Stimulated activated CD4-positive, alpha-beta T cell treated with anti-CD3 and anti-CD28 coated beads, Interleukin-2, amount 100 ng/mL, for 48 hours (primary cell): ENCODE measurements at places on chromosomes 4 and X.

GRCh38 chr4:186445040-186445439 is 110.3 kb downstream of the MTNR1A start:
- DNase-seq: no peak

DNA sequence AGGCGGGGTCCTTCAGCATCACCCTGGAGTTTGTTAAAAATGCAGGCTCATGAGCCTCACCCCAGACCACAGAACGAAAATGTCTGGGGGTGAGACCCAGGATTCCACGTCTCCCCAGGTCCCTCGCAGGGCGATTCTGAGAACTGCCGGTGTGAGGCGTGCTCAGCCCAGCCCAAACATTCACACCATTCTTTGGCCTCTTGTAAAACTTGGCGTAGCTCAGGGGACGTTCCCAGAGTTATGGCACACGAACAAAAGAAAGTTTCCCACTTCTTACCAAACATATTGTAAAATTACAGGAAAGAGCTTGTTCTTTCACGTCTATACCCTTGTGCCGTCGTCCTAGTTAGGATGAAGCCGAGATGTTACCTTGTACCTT is 12.9 kb downstream of the CD99 start:
- DNase-seq: no peak

DNA sequence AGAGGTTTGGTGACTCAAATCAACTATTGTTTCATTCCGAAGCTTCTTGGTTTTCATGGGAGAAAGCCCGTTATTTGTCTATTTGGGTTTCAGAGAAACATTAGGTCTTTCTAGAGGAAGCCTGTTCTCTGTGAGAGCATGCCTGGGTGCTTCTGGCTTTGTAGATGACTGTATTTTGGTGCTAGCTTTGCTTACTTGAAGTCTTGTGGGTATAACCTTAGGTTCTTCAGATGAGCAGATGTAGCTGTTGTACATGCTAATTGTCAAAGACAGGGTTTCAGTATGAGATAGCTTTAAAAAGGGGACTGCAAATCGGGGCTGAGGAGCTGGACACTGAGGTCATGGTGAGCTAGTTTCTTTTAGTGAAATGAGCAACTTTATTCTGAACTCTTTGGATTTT is 7.9 kb upstream of the STOX2 start:
- no peak for DNase-seq

DNA sequence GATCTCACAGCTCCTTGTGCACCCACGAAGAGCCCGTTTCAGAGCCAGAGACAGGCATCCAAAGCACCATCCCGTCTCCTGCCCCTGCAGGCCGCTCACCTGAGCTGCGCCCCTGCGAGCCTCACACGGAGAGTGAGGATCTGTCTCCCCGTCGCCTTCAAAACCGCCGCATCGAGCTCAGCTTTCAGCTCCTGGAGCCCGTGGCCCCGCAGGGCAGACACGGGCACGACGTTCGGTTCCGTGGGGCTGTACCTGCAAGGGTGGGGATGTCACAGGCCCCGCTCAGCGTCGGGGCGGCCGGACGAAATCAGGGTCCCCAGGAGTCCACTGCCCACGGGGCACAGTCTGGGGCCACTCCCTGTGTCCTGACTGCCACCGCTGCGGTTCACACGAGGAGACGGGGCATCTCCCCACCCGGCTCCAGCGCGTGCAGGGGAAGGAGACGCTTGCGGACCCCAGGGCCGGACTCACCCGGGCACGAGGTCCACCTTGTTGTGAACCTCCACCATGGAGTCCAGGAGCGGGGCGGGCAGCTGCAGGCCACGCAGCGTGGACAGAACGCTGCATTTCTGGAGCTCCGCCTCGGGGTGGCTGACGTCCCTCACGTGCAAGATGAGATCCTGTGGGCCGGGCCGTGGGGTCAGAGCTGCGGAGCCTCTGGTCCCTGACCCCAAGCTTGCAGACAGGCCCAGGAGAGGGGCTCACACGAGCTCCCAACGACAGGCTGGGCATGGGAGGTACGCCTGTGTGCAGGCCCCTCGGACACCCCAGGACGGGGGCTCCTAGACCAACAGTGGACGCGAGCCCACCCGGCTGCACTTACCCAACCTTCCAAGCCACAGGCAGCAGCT is 11.1 kb downstream of the GTPBP6 start:
- no peak for DNase-seq

- DNase-seq: no peak
Measured at GRCh38 chr4:84470204-84470785, 28.8 kb downstream of the NKX6-1 start.

GRCh38 chr4:138204507-138204906 is 37.6 kb downstream of the SLC7A11 start:
- DNase-seq: no peak

- no peak for DNase-seq
Measured at GRCh38 chrX:48919360-48919841, 577 bp upstream of the PIM2 start.

GRCh38 chr4:105453550-105454205 is 20.2 kb downstream of the PPA2 start:
- no peak for DNase-seq

DNA sequence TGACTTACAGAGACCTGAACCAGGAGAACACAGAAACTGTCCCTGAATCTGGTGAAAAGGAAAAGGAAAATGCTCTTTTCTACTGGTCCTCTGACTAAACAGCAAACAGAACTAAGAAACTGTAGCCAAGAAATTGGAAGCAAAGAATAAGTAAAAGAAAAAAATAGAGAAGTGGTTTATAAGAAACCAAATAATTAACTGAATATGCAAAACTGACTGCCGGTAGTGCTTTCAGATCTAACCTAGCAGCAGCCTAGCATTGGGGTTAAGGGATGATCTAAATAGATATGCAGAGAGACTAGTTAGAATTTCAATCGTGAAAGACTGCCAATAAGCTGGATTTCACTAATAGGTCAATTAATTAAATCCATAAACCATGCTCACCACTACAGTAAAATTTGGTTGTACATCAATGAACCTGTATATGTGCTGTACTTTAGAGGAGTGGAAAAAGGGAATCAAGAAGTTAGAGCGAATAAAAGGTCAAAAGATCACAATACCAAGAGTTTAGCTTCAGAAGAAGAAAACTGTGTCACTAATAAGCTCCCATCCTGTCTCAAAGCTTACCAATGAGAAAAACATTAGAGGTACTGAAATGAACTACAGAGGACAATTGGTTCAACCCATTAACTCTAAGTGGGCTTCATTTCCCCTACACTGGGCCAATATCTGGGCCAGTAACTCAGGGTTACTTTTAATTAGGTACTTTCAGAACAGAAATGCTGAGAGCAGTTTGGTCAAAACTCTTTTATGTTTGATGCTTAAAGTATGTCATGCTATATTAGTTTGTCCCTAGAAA is 53.6 kb downstream of the KLHL13 start:
- DNase-seq: no peak

GRCh38 chrX:46673620-46674359 is 85.1 kb downstream of the SLC9A7 start:
- DNase-seq: no peak

GRCh38 chr4:1475277-1476139 is 69.3 kb upstream of the NKX1-1 start:
- no peak for DNase-seq

GRCh38 chr4:168565130-168565529 is 68.3 kb downstream of the PALLD start:
- no peak for DNase-seq

DNA sequence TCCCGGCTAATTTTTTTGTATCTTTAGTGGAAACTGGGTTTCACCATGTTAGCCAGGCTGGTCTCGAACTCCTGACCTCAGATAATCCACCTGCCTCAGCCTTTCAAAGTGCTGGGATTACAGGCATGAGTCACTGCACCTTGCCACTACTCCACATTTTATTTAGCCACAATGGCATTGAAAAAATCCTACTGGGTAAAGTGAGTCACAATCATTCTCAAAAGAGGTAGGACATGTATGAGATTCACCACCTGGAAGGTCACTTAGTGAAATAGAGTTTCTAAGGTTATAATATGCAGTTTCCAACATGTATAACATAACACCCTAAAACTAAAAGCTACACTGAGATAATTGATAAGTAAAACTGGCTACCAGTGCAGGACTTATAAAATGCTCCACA is 159.2 kb downstream of the BTC start:
- DNase-seq: no peak

DNA sequence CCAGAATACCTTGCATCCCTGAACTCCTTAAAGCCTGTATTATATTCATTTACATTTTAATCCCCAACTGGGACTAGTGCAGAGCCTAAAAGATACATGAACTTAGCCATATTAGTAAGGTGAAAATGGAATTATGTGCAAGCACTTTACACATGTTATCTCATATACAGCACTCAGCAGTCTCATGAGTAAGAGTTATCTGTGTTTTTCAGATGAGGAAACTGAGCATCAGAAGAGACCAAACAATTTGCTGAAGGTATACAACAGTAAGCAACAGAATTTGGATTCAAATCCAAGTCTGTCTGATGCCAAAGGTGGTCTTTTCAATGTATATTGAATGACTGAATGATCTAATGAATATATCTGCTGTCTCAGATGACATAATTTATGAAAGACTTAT is 12.3 kb downstream of the ATP7A start:
- DNase-seq: no peak

DNA sequence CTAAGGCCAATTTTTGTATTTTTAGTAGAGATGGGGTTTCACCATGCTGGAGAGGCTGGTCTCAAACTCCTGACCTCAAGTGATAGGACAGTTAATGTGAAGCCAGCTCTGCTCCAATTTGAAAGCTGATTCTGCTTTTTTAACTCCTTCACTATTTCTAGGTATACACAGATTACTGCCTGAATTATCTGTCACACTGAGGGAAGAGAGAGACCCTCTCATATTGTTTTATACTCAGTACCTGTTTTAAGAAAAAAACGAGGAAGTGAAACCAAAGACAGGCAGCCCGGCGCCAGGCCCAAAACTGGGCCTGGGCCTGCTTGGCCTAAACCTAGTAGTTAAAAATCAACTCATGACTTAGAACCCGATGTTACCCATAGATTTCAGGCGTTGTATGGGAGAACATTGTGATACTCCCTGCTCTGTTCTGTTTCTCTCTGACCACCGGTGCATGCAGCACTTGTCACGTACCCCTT is 1601.5 kb upstream of the PCDH10 start:
- DNase-seq: no peak

DNA sequence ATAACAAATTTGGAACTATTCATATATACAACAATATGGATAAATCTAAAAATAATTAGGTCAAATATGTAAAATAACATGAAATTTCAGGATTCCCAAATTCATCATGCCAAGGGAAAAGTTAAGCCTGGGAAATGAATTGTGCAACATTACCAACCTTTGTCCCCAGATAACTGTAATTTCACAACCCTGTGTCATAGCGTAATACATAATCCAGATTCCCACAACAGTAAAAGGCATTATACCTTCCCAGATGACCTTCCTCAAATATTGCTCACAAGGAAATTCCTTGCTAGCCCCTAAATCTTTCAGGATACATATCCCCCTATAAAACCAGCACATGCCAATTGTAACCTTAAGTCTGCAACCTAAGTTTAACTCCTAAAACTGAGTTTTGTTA is 32.9 kb upstream of the RAB40A start:
- no peak for DNase-seq

DNA sequence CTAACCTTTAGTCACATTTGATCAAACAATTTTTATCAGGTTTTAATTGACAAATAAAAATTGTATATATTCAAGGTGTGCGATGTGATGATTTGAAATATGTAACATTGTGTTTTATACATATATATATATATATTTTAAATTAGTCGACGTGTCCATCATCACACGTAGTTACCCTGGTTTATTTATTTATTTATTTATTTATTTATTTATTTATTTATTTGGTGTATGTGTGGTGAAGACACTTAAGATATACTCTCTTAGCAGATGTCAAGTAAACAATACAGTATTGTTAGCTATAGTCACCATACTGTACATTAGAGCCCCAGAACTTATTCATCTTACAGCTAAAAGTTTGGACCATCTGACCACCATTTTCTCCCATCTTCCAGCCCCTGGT is 224.9 kb upstream of the HHIP start:
- no peak for DNase-seq

DNA sequence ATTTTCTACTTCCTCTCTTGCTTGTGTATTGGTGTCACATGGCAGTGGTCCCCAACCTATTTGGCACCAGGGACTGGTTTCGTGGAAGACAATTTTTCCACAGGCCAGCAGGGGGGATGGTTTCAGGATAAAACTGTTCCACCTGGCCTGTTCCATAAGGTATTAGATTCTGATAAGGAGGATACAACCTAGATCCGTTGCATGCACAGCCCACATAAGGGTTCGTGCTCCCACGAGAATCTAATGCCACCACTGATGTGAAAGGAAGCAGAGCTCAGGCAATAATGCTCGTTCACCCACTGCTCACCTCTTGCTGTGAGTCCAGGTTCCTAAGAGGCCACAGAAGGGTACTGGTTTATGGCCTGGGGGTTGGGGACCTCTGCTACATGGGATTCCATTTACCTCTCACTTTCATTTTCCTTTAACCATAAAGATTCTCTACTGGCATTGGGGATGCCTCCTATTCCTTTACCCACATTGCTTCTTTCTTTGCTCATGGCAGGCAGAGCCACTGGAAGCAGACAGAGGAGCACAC is 38.1 kb downstream of the SEC31A start:
- DNase-seq: no peak

- DNase-seq: no peak
Measured at GRCh38 chr4:163911891-163912290, 417.4 kb downstream of the TMA16 start.

- no peak for DNase-seq
Measured at GRCh38 chr4:6563935-6564645, 10.9 kb upstream of the MAN2B2 start.

DNA sequence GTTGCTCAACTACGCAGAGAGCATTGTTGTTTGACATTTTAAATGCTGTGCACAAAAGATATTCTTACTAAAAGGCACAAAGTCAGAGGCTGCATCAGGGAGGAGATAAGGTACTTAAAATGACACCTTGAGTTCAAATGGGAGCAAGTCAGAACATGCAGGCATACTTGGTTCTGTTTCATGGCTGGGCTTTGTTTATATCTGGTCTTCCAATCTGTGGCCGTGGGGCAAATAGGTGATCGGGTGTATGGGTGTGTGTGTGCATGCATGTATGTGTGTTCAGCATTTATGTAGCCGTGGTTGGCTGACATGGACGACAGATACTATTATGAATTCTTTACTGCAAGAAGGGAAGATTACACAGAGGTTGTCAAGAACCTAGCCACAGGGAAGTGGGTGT is 106.1 kb downstream of the RASL11B start:
- no peak for DNase-seq

DNA sequence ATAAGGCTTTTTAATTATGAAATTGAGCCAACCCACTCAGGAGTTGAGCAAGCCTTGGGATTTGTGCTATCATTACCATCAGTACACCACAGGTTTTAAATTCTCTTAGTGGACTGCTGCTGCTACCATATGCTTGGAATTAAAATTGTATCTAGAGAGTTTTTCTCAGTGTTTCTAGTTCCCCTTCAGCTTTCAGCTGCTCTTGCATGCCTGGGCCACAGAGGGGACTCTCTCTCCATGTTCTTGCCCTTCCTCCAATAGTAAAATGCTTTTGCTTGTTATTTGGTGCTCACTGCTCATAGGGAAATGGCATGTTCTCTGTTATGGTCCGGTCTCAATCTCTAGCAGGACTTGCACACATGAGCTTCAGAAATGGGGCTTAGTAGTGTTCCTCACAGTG is 101.9 kb downstream of the IGSF1 start:
- no peak for DNase-seq

GRCh38 chr4:137707626-137708025 is 175.3 kb upstream of the PCDH18 start:
- DNase-seq: no peak

- no peak for DNase-seq
Measured at GRCh38 chr4:183353557-183353956, 31.3 kb upstream of the CLDN24 start.

- no peak for DNase-seq
Measured at GRCh38 chr4:128684016-128684415, 125.5 kb upstream of the JADE1 start.

- DNase-seq: no peak
Measured at GRCh38 chr4:171590716-171591115, 222.5 kb upstream of the GALNTL6 start.
